ENCODE measurements at places on chromosomes 5 and 9.

GRCh38 chr5:141135030-141135717, at the start of gene PCDHB5:
TSS of gene PCDHB5 (plus strand) at chr5:141135206. CDS start at chr5:141135435, 229 bp downstream.
- no peaks in the 10 kb centered on the region for H3K27me3 ChIP-seq
- no peaks in the 10 kb centered on the region for H3K4me1 ChIP-seq
- H3K36me3 ChIP-seq, result peaks cover 33% of the 10 kb centered on the region
- H3K27ac ChIP-seq, result peak within 1 kb of the TSS; percentile 8
- DNase-seq, result peak; percentile 39

GRCh38 chr9:108234811-108235210, 621.0 kb downstream of the ACTL7B start:
- no peak overlapping the region for H3K4me3 ChIP-seq
- no peaks in the 10 kb centered on the region for H3K27me3 ChIP-seq
- no peaks in the 10 kb centered on the region for H3K36me3 ChIP-seq
- H3K27ac ChIP-seq, result no peak overlapping the region
- H3K4me1 ChIP-seq, result no peaks in the 10 kb centered on the region
- DNase-seq, result no peak

DNA sequence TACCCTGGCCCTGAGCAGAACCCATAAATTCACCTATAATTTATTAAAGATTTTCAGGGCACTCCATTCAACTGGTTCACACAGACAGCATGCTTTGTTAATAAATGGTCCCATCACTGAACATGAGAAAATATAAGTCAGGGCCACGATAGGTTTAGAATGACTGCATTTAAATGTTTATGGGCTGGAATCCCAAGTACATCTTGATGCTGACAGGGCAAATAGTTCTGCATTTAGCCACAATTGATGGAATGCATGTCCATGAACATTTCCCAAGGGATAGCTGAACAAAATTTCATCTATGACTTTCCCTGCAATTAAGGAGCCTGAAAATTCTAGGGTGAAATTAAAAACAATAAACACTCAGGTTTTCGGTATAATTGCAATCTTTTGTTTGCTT, 124.5 kb downstream of the CAAP1 start:
- no peaks in the 10 kb centered on the region for H3K4me1 ChIP-seq
- no peaks in the 10 kb centered on the region for H3K36me3 ChIP-seq
- H3K27ac ChIP-seq, result no peak overlapping the region
- H3K4me3 ChIP-seq, result no peak overlapping the region
- DNase-seq, result no peak

DNA sequence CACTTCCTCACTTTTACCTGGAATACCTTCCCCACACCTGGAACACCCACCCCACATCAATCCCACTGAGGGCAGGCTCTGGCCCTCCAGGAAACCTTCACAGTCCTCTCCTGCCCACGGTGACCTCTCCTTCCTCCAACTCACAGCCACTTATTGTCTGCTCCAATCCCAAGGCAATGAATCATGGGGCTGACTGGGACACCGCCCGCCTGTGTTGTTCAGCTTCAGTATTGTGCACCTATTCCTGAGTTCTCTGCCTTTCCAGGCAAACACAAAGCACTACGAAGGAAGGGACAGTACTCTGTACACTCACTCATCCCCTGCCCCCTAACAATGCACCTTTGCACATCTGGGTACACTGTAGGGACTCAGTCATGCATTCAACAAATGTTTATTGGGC, 7.3 kb downstream of the PCDH1 start:
- no peak overlapping the region for H3K4me3 ChIP-seq
- DNase-seq, result no peak
- peaks cover 11% of the 10 kb centered on the region for H3K27me3 ChIP-seq
- no peak overlapping the region for H3K27ac ChIP-seq
- H3K4me1 ChIP-seq, result peaks cover 47% of the 10 kb centered on the region

- H3K36me3 ChIP-seq, result no peaks in the 10 kb centered on the region
- H3K4me3 ChIP-seq, result peak overlapping the region; percentile 90
- DNase-seq, result peak; percentile 59
- peaks cover 2% of the 10 kb centered on the region for H3K27me3 ChIP-seq
- H3K4me1 ChIP-seq, result peaks cover 19% of the 10 kb centered on the region
Observed at GRCh38 chr9:69120380-69121154, 53.5 kb upstream of the TJP2 start.

- H3K27me3 ChIP-seq, result no peaks in the 10 kb centered on the region
- no peak overlapping the region for H3K27ac ChIP-seq
- no peaks in the 10 kb centered on the region for H3K4me1 ChIP-seq
Observed at GRCh38 chr9:11319538-11319937, 706.7 kb upstream of the PTPRD start.

- H3K27me3 ChIP-seq, result peaks cover 6% of the 10 kb centered on the region
- no peak overlapping the region for H3K27ac ChIP-seq
- H3K4me1 ChIP-seq, result no peaks in the 10 kb centered on the region
- no peak for DNase-seq
Observed at GRCh38 chr5:54552446-54552845, 34.9 kb downstream of the SNX18 start.

- no peaks in the 10 kb centered on the region for H3K36me3 ChIP-seq
- H3K4me1 ChIP-seq, result no peaks in the 10 kb centered on the region
- peaks cover 2% of the 10 kb centered on the region for H3K27me3 ChIP-seq
- H3K27ac ChIP-seq, result no peak overlapping the region
- H3K4me3 ChIP-seq, result no peak overlapping the region
- DNase-seq, result no peak
Observed at GRCh38 chr9:36292641-36293040, 34.4 kb upstream of the GNE start.

DNA sequence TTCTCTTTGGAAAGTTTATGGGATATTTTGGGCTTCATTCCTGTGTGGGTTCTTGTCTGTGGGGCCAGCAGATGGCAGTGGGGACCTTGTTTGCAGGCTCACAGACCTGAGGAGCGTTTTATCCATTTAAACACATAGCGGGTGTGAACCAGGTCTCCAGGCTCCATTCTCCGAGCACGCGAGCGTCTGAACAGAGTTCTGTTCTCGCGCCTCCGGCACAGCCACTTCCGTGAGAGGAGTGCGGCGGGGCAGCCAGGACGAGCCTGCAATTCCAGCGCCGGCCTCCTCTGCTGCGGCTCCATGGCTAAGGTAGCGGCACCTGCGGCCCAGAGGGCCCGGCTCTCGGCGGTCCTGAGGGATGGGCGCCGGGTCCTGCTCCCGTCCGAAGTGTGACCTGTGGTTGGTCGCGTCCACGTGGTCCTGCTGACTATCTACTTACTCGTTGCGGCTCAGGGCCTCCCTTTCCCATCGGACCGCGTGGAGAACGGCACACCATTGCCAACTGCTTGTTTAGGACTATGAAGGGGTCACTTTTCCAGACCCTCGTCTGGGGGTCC, 7.3 kb downstream of the NRARP start:
- H3K27me3 ChIP-seq, result peaks cover 11% of the 10 kb centered on the region
- H3K4me1 ChIP-seq, result peaks cover 28% of the 10 kb centered on the region
- peak overlapping the region; percentile 82 for H3K27ac ChIP-seq
- H3K36me3 ChIP-seq, result peaks cover 14% of the 10 kb centered on the region
- peak overlapping the region; percentile 84 for H3K4me3 ChIP-seq

DNA sequence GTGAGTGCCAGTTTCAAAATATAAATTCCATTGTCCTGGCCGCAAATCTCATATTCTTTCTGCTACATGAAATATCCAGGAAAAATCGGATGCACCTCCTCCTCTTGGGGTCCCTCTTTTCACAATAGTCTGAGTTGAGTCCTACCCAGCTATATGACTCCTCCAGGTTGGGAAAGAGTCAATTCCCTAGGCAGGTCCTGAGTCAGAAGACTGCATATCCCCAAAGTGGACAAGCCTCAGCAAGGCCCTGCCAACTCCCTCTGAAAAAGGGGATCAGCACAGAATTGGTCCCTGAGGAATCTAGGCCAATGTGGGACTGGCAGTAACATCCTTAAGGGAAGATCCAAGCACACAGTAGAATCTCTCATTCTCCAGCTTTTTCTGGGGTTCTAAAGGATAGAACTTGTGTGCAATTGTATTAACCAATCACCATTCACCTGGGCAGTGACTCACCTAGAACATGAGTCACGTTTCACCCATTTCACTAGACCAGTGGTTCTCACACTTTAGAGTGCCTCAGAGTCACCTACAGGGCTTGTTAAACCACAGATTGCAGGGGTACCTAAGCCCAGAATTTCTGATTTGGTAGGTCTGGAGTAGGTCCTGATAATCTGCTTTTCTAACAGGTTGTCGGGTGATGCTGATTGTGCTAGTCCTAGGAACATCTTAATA, 44.7 kb upstream of the TMEM215 start:
- H3K27me3 ChIP-seq, result no peaks in the 10 kb centered on the region
- H3K4me1 ChIP-seq, result peaks cover 6% of the 10 kb centered on the region
- no peaks in the 10 kb centered on the region for H3K36me3 ChIP-seq
- no peak overlapping the region for H3K4me3 ChIP-seq
- DNase-seq, result no peak
